ENCODE measurements at places on chromosomes 3 and 15. TPM values are rescaled to one million over a fixed set of nuclear protein-coding genes. Genes with fewer than 3 reads are reported as not detected.

GRCh38 chr3:61181874-61182273 lies 69.4 kb downstream of the FHIT start:
- no peaks in the 10 kb centered on the region for H3K27me3 ChIP-seq
- H3K4me3 ChIP-seq = no peak overlapping the region
- DNase-seq = no peak
- H3K27ac ChIP-seq = no peak overlapping the region
- H3K36me3 ChIP-seq = no peaks in the 10 kb centered on the region

DNA sequence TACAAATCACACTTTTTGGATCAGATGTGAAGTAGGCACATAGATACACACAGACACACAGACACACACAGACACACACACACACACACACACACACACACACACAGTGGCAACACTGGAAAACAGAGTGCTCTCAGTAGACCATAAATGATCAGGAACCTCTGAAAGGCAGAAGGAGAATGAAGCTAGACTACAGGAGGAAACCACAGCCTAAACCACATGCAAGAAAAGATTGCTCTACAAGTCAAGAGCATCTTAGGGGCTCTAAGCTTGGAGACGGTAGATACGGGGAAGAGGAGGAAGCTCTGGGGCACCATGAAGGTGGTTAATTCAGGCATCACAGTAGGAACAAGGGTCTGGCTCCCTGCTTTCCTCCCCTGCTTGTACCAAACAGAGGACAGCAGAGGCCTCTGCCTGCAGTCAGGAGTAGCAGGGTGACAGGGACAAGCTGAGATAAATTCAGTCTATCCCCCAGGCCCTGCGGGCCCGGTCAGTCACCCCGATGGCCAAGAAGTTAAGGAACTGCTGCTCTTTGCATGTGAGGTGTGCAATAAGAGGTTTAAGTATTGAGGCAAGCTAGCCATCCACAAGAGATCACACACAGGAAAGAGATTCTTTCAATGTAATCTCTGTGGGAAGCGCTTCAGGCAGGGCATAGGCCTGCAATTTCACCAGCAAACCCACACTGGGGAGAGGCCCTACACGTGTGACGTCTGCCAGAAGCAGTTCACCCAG lies 23.5 kb upstream of the ARPIN start:
- H3K27ac ChIP-seq = no peak overlapping the region
- no peaks in the 10 kb centered on the region for H3K36me3 ChIP-seq
- peak; percentile 80 for DNase-seq
- peaks cover 13% of the 10 kb centered on the region for H3K4me1 ChIP-seq

DNA sequence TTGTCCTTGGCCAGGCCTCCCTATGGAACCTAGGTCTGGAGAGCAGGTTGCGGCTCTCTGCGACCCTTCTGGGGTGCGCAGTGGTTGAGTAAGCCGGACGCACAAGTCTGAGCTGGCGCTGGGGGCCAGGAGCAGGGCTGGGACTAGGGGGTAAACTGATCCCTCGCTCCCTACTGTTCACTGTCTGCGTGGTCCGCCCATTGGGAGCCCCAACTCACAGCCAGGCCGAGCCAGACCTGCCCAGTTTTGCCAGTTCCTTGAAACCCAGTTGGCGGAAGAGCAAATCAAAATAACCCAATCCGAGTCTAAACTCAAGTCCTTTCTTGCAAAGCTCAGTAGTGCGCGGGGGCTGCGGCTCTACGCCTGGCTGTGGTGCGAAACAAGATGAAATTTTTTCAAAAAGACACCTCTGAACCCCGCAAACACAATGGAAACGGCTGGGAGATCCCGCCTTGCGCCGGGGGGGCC lies 17.5 kb downstream of the RGMA start:
- no peak overlapping the region for H3K27ac ChIP-seq
- H3K4me1 ChIP-seq = peaks cover 7% of the 10 kb centered on the region
- no peaks in the 10 kb centered on the region for H3K36me3 ChIP-seq
- no peak for DNase-seq
- no peak overlapping the region for H3K4me3 ChIP-seq

DNA sequence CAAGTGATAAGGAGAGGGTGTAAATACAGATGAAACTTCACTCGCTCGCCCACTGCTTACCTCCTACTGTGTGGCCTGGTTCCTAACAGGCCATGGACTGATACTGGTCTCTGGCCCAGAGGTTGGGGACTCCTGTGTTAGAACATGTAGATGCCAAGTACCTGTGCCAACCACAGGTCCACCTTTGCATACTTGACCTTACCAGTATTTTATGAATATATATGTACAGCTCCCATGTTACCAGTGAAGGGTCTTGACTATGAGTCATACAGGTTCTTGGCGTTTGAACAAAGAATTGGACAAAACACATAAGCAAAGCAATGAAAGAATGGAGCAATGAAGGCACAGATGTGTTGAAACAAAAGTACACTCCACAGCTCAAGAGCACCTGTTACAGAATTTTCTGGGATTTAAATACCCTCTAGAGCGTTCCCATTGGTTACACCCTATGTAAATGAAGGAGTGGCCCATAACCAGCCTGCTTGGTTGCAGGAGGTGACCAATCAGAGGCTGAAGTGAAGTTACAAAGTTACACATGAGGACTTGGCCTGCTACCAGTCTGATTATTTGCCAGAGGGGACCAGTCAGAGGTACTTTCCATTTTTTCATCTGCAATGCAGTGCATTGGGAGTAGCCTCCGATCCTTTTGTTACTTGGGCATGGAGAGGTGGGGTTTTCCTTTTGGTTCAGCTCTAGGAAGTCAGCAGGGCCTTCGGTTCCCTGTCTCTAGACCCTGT lies 1.7 kb upstream of the GFM1 start:
- H3K4me1 ChIP-seq = peaks cover 21% of the 10 kb centered on the region
- peak; percentile 50 for DNase-seq
- H3K27ac ChIP-seq = no peak overlapping the region
- H3K4me3 ChIP-seq = no peak overlapping the region

Gene SLC6A20
- total RNA-seq = not detected

DNA sequence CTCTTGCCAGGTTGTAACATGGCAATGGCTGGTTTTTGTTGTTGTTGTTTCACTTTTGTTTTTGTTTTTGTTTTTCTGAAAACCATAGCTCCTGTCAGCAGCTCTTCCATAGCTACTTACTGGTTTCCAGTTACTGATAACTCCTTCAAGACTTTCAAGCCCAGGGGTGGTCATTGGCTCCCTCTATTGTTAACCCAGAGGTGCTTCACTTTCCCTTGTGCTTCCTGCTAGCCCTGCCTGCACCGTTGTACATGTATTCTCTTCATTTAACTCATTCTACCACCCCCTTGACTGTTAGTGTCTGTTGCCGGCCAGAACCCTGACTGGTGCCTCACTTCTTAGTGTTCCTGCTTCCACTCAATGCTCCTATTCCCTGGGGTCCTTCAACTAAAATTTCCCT lies 4.2 kb upstream of the TRAT1 start:
- peak overlapping the region; percentile 60 for H3K4me3 ChIP-seq
- no peaks in the 10 kb centered on the region for H3K27me3 ChIP-seq
- peak; percentile 88 for DNase-seq
- H3K4me1 ChIP-seq = peaks cover 28% of the 10 kb centered on the region
- H3K36me3 ChIP-seq = peaks cover 2% of the 10 kb centered on the region

DNA sequence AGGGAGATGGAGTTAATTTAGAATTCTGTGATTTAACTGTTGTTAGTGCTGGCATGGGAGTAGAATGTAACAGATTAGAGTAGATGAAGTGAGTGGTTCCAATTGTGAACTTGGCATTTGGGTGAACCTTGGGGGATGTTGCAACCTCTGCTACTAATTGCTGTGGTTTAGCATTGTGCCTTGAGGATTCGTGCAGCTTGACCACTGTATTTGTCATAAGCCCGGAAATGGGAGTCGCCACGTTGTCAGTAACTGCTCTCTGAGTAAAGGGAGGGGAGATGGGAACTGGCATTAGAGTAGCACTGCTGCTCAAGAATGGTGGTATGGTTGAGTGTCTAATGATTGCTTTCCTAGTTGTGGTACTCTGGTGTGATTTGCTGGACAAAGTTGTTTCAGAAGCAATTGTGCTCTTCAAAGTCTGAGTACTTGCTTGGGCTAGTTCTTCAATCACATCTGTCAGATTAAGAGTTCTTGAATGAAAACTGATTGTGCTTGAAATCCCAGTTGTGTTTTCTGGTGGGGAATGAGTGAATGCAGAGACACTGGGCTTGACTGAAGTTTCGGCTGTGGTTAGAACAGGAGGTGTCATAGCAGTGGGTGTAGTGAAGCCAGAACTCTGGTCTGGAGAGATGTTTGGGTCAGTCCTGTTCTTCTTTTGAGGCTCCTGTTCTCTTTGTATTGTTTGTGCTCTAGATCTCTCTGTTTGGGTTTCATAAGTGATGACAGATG lies 15.4 kb downstream of the IGSF10 start:
- H3K36me3 ChIP-seq = no peaks in the 10 kb centered on the region
- H3K4me3 ChIP-seq = no peak overlapping the region
- no peak overlapping the region for H3K27ac ChIP-seq
- no peak for DNase-seq
- H3K4me1 ChIP-seq = no peaks in the 10 kb centered on the region

Gene CTXN2
- total RNA-seq = 0.07 TPM

DNA sequence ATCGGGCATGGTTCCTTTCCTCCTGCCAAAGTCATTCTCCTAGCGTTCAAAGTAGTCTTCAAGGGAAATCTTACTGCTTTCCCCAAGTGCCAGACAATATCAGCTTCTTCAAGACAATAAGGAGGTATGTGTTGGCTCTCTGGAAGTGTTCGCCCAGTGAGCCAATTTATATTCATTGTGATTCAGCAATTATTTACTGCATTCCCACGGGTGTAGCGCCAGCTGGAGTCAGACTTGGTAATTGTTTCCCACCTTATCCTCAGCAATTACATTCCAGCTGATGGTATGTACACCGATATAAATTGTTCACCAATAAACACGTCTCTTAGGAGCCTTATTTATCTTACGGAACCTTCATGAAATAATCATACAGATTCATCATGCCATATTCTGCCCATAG lies 103.6 kb upstream of the CTNNB1 start:
- no peak for DNase-seq
- no peaks in the 10 kb centered on the region for H3K27me3 ChIP-seq
- H3K27ac ChIP-seq = no peak overlapping the region
- no peaks in the 10 kb centered on the region for H3K4me1 ChIP-seq
- H3K4me3 ChIP-seq = no peak overlapping the region

DNA sequence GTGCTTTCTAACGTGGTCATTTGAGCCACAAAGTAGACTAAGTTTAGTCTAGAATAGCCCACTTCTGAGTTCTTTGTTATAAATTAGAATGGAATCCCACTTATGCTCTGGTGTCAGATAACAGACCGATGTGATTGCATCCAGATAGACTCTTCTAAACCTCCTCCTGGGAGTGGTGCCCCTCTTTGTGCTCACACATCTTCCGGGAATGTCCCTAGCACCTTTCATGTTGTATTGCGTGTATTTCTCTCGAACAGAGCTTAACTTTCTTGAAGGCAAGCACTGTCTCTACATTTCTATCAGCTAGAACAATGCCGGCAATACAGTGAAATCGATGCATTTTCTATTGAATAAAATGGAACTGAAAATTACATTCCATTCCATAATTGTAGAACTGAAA lies 23.0 kb downstream of the CP start:
- H3K36me3 ChIP-seq = no peaks in the 10 kb centered on the region
- peaks cover 7% of the 10 kb centered on the region for H3K4me1 ChIP-seq
- no peak for DNase-seq
- no peak overlapping the region for H3K4me3 ChIP-seq

Gene HYAL1
- 0.28 TPM for total RNA-seq

GRCh38 chr15:73114064-73114463 lies 61.8 kb downstream of the NEO1 start:
- H3K4me3 ChIP-seq = no peak overlapping the region
- peaks cover 12% of the 10 kb centered on the region for H3K27me3 ChIP-seq
- DNase-seq = no peak
- H3K27ac ChIP-seq = no peak overlapping the region
- no peaks in the 10 kb centered on the region for H3K4me1 ChIP-seq

- no peaks in the 10 kb centered on the region for H3K27me3 ChIP-seq
- no peak for DNase-seq
- no peak overlapping the region for H3K27ac ChIP-seq
- no peaks in the 10 kb centered on the region for H3K4me1 ChIP-seq
- H3K4me3 ChIP-seq = no peak overlapping the region
Measured at GRCh38 chr15:100264994-100265640, 76.7 kb downstream of the ADAMTS17 start.

- no peaks in the 10 kb centered on the region for H3K4me1 ChIP-seq
- H3K27me3 ChIP-seq = no peaks in the 10 kb centered on the region
- no peaks in the 10 kb centered on the region for H3K36me3 ChIP-seq
- no peak overlapping the region for H3K4me3 ChIP-seq
- DNase-seq = no peak
Measured at GRCh38 chr3:7764115-7764514, 737.5 kb upstream of the LMCD1 start.

DNA sequence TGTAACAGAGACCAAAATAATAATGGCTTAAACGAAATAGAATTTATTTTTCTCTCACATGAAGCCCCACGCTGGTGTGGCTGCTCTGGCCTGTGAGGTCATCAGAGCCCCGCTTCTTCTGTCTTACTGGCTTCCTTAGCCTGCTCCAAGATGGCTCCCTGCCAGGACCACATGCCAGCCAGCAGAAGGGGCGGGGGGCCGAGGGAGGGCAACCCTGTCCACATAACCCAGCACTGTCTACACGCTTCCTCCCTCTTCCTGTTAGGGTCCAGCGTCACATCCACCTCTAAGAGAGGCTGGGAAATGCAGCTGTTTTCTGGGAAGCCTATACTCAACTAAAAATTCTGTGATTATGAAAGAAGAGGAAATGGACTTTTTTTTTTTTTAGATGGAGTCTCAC lies 107.9 kb upstream of the DLG1 start:
- H3K36me3 ChIP-seq = no peaks in the 10 kb centered on the region
- H3K4me3 ChIP-seq = no peak overlapping the region
- peaks cover 8% of the 10 kb centered on the region for H3K27me3 ChIP-seq
- H3K27ac ChIP-seq = no peak overlapping the region
- DNase-seq = no peak

- no peaks in the 10 kb centered on the region for H3K27me3 ChIP-seq
- no peak for DNase-seq
- no peaks in the 10 kb centered on the region for H3K4me1 ChIP-seq
- H3K36me3 ChIP-seq = no peaks in the 10 kb centered on the region
- no peak overlapping the region for H3K27ac ChIP-seq
Measured at GRCh38 chr3:174720717-174721116, 138.4 kb upstream of the NAALADL2 start.

- H3K4me3 ChIP-seq = no peak overlapping the region
- no peaks in the 10 kb centered on the region for H3K27me3 ChIP-seq
- no peaks in the 10 kb centered on the region for H3K36me3 ChIP-seq
- DNase-seq = no peak
- H3K4me1 ChIP-seq = no peaks in the 10 kb centered on the region
Measured at GRCh38 chr3:90018779-90019178, 911.4 kb downstream of the EPHA3 start.

Gene MGLL
- total RNA-seq = 3.6 TPM

DNA sequence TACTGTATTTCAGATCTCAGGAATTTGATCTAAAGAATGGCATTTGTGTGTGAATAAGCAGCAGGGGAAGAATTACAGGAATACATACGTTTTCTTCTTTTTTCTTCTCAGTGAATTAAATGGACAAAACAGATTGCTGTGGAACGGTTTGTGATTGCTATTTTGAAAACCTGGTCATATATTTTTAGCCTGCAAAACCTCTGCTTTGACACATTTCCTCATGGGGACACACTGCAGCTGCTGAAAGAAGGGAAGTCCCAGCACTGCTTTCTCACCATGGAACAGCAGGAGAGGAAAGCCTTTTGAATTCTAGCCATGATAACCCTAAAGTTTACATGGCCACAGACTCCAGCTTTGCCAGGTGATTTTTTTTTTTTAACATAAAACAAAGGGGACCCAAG lies 315.0 kb downstream of the OXSM start:
- H3K27ac ChIP-seq = no peak overlapping the region
- no peaks in the 10 kb centered on the region for H3K27me3 ChIP-seq
- no peak overlapping the region for H3K4me3 ChIP-seq
- H3K36me3 ChIP-seq = no peaks in the 10 kb centered on the region
- no peaks in the 10 kb centered on the region for H3K4me1 ChIP-seq

Data from activated CD4-positive, alpha-beta T cell treated with anti-CD3 and anti-CD28 coated beads, Interleukin-2, amount 10 ng/mL, durations not matched to agents 24 days and 14 days (primary cell).